Fibroblast of gingiva (primary cell): ENCODE measurements at places on chromosomes 11 and 22.
A peak's percentile ranks its signal among the peaks of the same experiment; 100 is the strongest.

GRCh38 chr11:1967641-1968225, 20.6 kb downstream of the MRPL23 start:
- no peak for DNase-seq

DNA sequence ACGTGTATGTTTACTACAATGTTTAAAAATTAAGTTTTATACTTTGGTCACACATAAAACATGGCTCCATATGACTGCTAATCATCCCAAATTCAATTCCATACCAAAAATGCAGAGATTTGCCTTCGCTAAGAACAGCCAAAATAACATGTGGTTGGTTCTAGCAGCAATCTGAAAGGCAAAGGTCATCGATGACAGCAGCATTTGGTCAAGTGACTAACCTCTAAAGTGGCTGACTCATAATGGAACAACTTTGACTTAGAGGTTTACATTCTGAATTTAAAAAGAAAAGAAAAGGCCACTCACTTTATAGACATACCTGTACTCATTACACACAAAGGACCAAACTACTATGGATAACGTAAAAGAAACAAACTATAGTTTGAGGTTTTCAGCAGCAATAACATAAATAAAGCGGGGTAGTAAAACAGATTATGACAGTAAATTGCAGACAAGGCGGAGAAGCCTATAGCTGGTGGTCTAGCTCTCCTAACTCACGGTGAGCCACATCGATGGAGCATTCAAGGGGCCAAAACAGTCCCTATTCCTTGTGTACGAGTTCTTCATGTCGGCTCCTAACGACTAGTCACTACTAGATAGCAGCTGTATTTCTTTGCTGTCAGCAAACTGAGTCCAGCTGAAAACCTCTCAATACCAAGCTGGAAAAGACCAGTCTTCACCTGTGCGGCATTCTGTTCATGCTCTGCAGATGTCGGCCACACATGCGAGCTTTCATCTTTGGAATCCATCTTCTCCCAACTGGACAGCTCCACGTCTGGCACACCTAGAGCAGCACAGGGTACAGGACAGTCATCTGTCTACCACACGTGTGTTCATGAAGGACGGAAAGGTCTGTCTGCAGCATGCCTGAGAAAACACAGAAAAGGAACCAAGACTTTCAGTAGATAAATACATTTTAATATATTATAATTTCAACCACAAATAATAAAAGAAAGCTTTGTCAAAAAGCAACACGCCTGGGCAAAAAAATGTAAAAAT, 42.1 kb downstream of the PRDM10 start:
- peak; percentile 74 for DNase-seq

DNA sequence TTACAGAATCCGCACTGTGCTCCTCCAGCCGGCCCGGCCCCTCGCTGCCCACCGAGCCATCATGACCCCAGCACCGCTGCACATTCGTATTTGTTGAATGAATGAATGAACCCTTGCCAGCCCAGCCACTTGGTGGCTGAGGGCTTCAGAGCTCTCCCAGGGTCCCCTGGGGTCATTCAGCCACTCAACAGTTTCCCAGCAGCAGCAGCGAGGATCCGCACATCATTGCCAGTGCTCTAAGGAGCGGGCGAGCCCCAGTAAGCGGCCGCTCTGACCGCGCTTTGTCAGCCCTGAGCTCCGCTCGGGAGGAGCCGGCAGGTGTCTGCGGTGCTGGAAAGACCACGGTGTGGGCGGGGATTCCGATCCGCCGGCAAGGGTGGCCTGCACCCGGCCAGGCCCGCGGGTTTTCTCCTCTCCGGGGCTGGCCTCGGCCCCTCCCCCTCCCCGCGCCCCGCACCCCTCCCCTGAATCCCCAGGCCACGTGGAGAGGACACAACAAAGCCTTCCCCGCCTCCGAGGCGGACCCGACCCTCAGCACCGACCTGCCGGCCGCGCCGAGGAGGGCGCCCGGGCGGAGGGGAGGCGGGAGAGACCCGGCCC, 563 bp downstream of the BID start:
- no peak for DNase-seq

DNA sequence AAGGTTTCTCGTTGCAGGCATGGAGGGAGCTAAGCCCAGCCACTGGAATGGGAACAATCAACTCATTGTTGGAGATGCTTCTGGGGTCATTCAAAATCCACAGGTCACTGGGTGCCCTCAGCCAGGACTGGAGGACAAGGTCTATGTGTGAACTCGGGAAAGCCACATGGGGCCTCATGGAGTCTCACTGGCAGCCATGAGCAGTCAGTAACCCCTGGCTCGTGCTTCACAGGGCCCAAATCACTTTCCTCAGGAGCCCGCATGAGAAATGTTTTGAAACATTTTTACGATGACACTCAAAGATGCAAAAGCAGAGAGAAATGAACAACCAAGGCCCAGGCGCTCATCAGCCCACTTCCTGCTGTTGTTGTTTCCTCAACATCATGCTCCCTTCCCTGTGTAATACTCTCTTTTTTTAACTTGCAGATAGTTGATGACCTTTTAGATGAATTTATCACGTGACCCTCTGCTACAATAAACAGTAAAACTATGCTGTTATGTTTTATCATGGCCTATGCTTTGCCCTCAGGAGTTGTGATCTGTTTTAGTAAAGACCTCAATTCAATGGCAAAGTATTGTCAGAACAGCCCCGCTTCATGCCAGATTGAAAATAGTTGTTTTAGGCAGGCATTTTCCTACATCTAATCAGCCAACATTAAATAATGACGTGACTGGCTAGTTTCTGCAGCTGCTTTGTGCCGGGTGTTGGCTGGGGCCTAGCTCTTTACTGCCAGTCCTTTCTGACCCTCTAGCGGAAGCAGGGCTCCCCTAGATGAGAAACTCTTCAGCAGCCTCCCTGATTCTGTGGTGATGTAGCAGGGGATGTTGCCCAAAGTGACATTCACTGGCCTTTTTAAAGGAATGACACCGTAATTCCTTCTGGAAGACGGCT, 39.7 kb downstream of the ADAMTS15 start:
- DNase-seq, result no peak
